Gastroesophageal sphincter (tissue), 4 donors: ENCODE measurements at places on chromosomes 12 and 14. TPM values are rescaled to one million over a fixed set of nuclear protein-coding genes. Genes with fewer than 3 reads are reported as not detected.
A peak's percentile ranks its signal among the peaks of the same experiment; 100 is the strongest.

- ATAC-seq: no peak
These were observed 10.5 kb downstream of the MMP14 start for GRCh38 chr14:22846811-22847307.

GRCh38 chr12:3236345-3237187, 159.4 kb downstream of the TSPAN9 start:
- peak; percentile 77 for ATAC-seq

- ATAC-seq: no peak
These were observed 166.4 kb downstream of the DUSP6 start for GRCh38 chr12:89185889-89186288.

- ATAC-seq: peak; percentile 76
These were observed 99.1 kb downstream of the CAPZA3 start for GRCh38 chr12:18837025-18837424.

DNA sequence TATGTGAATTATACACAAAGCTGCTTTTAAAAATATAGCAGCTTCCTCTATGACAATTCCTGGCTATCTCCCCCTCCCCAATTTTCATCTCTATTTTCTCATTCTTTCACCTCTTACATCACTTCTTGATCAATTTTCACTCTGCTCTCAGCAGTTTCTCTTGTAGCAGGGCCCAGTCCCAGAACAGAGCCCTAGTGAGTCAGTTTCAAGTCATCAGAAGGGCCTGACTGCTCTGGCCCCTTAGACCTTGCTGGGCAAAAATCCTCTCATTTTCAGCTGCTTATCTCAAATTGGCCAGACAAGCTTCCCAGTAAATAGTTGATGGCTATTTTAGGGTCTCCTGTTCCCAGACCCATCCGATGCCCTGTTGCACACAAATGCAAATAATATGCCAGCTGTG, 101.4 kb downstream of the TTC7B start:
- ATAC-seq: no peak

GRCh38 chr12:30748147-30748546, 6.6 kb downstream of the CAPRIN2 start:
- no peak for ATAC-seq

- ATAC-seq: peak; percentile 37
These were observed 59.6 kb downstream of the ZFP36L1 start for GRCh38 chr14:68733086-68733914.

- ATAC-seq: no peak
These were observed 202.6 kb downstream of the ANO6 start for GRCh38 chr12:45418520-45418919.

GRCh38 chr12:51932218-51933076, 19.1 kb upstream of the ACVR1B start:
- no peak for ATAC-seq

DNA sequence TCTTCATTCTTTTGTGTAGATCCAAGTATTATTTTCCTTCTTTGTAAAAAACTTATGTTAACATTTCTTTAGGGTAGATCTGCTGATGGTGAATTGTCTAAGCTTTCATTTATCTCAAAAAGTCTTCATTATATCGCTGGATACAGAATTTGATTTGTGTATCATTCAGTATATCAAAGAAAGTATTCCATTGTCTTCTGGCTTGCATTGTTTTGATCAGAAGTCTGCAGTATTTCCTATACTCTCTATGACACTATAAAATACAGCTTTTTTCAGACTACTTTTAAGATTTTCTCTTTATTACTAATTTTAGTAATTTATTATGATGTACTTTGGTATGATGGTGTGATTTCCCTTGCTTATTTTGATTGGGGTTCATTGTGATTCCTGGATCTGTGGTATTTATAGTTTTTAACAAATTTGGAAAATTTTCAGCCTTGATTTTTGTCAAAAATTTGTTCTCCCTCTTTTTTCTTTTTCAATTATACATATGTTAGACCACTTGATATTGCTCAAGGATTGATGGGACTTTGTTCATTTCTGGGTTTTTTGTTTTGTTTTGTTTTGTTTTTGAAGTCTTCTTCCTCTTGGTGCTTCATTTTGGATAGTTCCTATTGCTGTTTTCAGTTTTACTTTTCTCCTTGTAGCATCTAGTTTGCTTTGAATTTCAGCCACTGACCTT, 176.5 kb downstream of the ZFP36L1 start:
- ATAC-seq: no peak

OR6C70 gene
- not detected for total RNA-seq

GPD1 gene
- 49.5 TPM for total RNA-seq

AJUBA gene
- total RNA-seq: 23.4 TPM

RND1 gene
- not detected for total RNA-seq
